Type B pancreatic cell (in vitro differentiated cells): ENCODE measurements at places on chromosomes 5 and 9. TPM values are rescaled to one million over a fixed set of nuclear protein-coding genes. Genes with fewer than 3 reads are reported as not detected.

The DAB2IP gene
- 49.7 and 57.2 TPM in 2 replicates for total RNA-seq

The ENG gene
- 0.86 and 1.6 TPM in 2 replicates for total RNA-seq

The ACOT12 gene
- 0.46 and 0.74 TPM in 2 replicates for total RNA-seq

The ECSCR gene
- not detected in 2 replicates for total RNA-seq

The FRMD3 gene
- 4.5 and 8.0 TPM in 2 replicates for total RNA-seq

The PRR7 gene
- total RNA-seq, result 5.9 and 8.8 TPM in 2 replicates

The PCDHGA9 gene
- 0.97 and 2.2 TPM in 2 replicates for total RNA-seq

The TAS2R1 gene
- not detected in 2 replicates for total RNA-seq

The AGXT2 gene
- total RNA-seq, result not detected in 2 replicates

The SLC1A1 gene
- total RNA-seq, result 6.0 and 16.2 TPM in 2 replicates

The PCDHGA4 gene
- 0.75 and 1.5 TPM in 2 replicates for total RNA-seq

The LSM11 gene
- total RNA-seq, result 3.6 and 7.1 TPM in 2 replicates

The PAPPA gene
- total RNA-seq, result 1.2 and 11.0 TPM in 2 replicates

The ISL1 gene
- total RNA-seq, result 31.5 and 39.4 TPM in 2 replicates

The COL15A1 gene
- 0.12 and 0.68 TPM in 2 replicates for total RNA-seq

The GPR151 gene
- total RNA-seq, result not detected in 2 replicates

The IL5 gene
- not detected in 2 replicates for total RNA-seq

The TJP2 gene
- 85.2 and 187 TPM in 2 replicates for total RNA-seq

The ENC1 gene
- 83.2 and 96.8 TPM in 2 replicates for total RNA-seq

The CD74 gene
- total RNA-seq, result 24.9 and 37.2 TPM in 2 replicates

The SARDH gene
- 0.76 and 6.8 TPM in 2 replicates for total RNA-seq

The UNC13B gene
- total RNA-seq, result 48.9 and 62.1 TPM in 2 replicates

The CDH10 gene
- total RNA-seq, result 5.5 and 14.2 TPM in 2 replicates

The SPINK6 gene
- not detected in 2 replicates for total RNA-seq

The SPINK1 gene
- total RNA-seq, result 613 and 930 TPM in 2 replicates

The MCTP1 gene
- 4.6 and 14.8 TPM in 2 replicates for total RNA-seq

The KCTD16 gene
- total RNA-seq, result 3.0 and 4.5 TPM in 2 replicates

The MTAP gene
- 73.4 and 77.4 TPM in 2 replicates for total RNA-seq

The PCDHA10 gene
- total RNA-seq, result 9.9 and 20.3 TPM in 2 replicates

The SV2C gene
- 0.64 and 6.9 TPM in 2 replicates for total RNA-seq

The PCDHB13 gene
- total RNA-seq, result 2.3 and 4.7 TPM in 2 replicates

The GFPT2 gene
- total RNA-seq, result 1.1 and 17.6 TPM in 2 replicates

The GPR150 gene
- total RNA-seq, result not detected in 2 replicates

The IL7R gene
- not detected in 2 replicates for total RNA-seq

The ARHGEF39 gene
- 7.1 and 14.2 TPM in 2 replicates for total RNA-seq

The KIF20A gene
- 20.5 and 61.0 TPM in 2 replicates for total RNA-seq

The TLX3 gene
- total RNA-seq, result 2.1 and 7.8 TPM in 2 replicates

The SHROOM1 gene
- 7.2 and 7.6 TPM in 2 replicates for total RNA-seq

The GAS1 gene
- 16.0 and 120 TPM in 2 replicates for total RNA-seq

The CYLC2 gene
- total RNA-seq, result not detected in 2 replicates

The RHOBTB3 gene
- total RNA-seq, result 41.7 and 76.3 TPM in 2 replicates
